ENCODE measurements at places on chromosomes 4 and X.

GRCh38 chr4:158535130-158535614 lies 13.5 kb downstream of the RXFP1 start:
- peak; percentile 78 for DNase-seq

DNA sequence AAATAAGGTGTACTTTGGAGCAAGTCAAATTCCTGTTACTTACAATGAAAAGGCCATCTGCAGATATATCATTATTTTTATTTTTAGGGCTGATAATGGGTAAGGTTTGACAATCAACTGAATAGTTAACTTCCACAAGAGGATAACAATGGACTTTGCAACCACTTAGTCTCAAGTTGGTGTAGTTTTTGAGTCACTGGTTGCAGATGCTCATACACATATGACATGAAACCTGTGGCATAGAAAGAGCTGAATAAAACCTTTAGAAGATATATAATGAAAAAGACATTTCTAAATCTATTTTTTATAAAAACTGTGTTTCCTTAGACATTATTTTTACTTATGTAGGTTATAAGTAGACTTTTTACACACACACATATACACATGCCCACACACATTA lies 2110.9 kb downstream of the PCDH7 start:
- DNase-seq = no peak

DNA sequence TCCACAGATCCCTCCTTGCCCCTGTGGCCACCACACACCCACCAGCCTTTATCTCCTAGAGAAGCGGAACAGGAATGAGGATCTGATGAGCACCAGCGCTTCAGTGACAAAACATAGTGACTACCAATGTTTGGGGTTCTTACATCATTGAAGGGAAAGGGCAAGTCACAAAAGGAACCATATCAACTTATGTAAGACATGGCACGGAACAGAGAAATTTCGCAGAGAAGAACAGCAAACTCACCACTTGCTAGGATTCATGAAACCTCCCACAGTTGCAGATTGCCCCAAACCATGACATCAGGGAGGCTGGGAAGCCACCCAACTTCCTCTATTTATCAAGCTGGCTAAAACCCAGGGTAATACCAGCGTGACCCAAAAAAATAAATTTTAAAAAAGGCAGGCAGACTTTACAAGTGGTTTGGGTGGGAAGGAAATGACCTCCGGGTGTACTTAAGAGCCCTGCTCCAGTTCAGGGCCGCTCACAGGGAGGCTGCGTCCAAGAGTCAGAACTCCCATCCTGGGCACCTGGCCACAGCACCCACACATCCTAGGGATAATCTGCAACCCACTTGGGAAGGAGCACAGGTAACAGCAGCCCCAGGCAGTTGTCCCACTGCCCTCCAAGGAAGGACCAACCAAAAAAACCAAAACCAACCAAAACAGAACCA lies 36.0 kb downstream of the ADGRG2 start:
- no peak for DNase-seq

GRCh38 chr4:26226629-26227376 lies 94.0 kb upstream of the RBPJ start:
- no peak for DNase-seq

DNA sequence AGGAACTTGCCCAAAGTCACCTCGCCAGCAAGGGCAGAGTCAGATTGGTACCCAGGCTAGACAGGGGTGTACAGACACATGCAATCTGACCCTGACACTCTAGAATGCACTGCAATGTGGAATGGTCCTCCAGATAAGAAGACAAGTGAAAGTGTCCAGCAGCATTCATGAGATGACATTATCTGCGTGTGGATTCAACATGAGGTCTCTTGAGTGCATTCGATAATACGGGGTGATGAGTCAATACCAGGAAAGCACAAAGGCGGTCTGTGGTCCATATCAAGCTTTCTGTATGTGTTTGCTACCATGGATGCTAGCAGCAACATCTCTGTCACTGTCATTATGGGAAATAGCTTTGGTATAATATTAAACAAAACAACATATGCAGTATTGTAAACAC lies 6.8 kb upstream of the XAGE3 start:
- no peak for DNase-seq

GRCh38 chr4:55318175-55319129 lies 27.6 kb upstream of the SRD5A3 start:
- DNase-seq = no peak

DNA sequence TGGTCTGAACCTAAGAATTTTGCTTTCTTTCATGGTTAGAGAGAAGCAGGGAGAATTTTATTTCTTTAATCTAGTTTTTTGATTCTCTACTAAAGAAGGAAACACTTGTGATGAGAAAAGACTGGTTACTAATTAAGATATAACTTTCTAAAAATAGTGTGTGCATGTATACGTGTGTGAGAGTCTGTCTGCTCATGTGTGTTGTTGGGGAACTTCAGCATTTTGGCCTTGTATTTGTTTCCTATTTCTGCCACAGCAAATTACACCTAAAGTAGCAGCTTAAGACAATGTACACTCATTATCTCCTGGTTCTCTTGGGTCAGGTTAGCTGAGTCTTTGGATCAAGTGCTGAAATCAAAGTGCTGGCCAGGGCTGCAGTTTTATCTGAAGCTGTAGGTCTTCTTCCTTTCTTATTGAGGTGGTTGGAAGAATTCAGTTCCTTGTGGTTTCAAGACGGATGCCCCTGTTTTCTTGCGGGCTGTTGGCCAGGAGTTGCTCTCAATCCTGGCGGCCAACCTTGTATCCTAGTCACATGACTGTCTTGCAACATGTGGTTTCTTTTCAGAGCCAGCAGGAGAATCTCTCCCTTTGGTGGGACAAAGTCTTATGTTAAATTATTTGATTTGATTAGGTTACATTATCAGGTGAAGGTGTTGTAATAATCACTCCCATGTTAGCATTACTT lies 188.4 kb upstream of the CLNK start:
- no peak for DNase-seq

GRCh38 chr4:20629186-20630106 lies 70.8 kb upstream of the PACRGL start:
- no peak for DNase-seq

GRCh38 chr4:42955746-42956505 lies 63.4 kb downstream of the GRXCR1 start:
- no peak for DNase-seq

- DNase-seq = no peak
Observed at GRCh38 chrX:36961590-36961989, 46.6 kb upstream of the FAM47C start.

DNA sequence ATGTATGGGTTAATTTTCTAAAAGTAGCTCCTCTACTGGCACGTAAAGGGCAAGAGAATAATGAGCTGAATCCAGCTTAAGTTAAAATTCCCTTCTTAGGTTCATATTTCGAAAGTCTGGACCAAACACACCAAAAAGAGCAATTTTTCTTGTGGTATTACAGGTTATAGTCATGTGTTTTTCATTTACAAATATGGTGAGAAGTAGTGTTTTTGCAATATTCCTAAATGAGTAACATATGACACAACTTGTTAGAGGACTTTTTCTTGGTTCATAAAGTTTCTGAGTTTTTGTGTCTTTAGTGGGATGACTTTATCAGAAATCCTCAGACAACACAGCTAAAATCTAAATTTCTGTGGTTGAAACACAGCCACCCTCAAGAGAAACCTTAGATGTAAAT lies 172.1 kb downstream of the AFF2 start:
- DNase-seq = no peak

DNA sequence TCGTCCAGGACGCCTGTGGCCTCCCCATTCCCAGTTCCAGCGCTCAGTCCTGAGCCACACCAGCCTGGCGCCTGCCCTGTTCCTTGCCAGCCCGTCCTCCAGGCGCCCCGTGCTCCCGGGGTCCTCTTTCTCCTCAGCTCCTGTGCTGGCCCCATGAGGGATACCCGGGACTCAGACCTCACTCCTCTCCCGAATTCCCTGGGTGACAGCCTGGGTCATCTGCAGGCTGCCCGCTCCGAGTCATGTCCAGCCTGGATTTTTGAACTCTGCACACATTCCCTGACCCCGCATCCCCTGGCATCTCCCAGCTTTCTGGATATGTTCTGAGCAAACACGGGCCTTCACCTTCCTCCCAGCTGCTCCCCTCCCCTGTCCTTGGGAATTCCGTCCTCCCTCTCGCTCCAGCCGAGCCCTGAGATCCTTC lies 14.9 kb upstream of the ADD1 start:
- no peak for DNase-seq

GRCh38 chr4:146450524-146450923 lies 71.2 kb downstream of the SLC10A7 start:
- no peak for DNase-seq
